ENCODE measurements at places on chromosomes 16 and 17.

DNA sequence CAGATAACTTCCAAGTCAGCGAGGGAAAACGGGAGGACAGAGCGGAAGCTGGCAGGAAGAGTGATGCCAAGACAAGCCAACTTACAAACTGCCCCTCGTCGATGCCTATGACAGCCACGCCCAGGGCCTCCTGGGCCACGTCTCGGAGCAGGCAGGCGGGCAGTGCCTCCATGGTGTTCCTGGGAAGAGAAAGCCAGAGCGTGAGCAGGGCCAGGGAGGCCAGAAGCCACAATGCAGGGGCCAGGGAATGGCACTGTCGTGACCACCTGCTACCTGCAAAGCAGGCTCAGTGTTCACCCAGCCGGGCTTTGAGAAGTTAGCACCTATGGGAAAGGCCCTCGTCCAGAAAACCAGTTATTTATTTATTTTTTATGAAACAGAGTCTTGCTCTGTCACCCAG is 4.3 kb downstream of the TK1 start:
- no peak for DNase-seq

DNA sequence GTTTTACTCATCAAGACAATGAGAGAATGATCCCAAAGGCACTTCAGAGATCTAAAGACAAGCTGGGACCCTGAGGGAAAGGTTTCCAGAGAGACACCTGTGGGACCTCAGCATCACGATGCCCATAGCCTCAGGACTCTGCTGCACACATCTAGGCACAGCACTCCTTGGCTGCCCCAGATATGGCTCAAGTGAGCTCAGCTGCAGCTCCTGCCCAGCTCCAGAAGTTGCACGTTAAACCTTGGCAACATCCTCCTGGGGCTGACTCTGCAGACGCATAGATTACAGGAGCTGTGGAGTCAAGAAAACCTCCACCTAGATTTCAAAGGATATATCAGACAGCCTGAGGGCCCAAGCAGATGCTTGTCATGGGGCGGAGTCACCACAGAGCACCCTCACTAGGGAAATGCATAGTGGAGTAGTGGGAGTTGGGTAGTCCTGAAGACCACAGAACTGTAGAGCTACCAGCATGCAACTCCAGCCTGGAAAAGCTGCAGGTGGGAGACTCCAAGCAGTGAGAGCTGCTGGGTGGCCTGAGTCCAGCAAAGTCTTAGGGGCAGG is 582.0 kb downstream of the CDH11 start:
- no peak for DNase-seq

DNA sequence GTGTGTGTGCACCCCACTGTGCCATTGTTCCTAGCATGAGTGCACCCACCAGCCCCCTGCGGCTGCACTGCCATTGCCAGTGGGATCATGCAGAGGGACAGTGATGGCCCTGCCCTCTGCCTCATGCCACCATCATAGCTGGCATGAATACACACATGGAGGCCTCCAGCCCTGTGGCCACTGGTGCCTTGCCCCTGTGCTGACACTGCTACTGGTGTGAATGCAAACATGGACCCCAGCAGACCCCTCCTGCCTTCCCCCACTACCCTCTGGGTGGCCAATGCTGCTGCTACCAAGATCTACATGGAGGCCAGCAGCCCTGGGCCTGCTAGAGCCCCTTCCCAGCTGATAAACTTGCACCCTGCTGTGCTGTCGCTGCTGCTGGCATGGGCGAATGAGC is 995.5 kb upstream of the GOT2 start:
- no peak for DNase-seq

GRCh38 chr16:78257376-78257728 is 157.9 kb downstream of the WWOX start:
- no peak for DNase-seq

Data from stimulated activated effector memory CD8-positive, alpha-beta T cell treated with anti-CD3 and anti-CD28 coated beads, Interleukin-12 subunit alpha, Interleukin-12 subunit beta, amount 100 ng/mL, for 72 hours (primary cell).